ENCODE measurements at places on chromosomes 4 and X.

GRCh38 chr4:86522349-86522748 is 71.8 kb upstream of the PTPN13 start:
- no peak for DNase-seq

GRCh38 chr4:165208221-165208652 is 876 bp downstream of the KLHL2 start:
- DNase-seq: no peak

- no peak for DNase-seq
Measured at GRCh38 chr4:186244835-186245234, 17.5 kb downstream of the KLKB1 start.

DNA sequence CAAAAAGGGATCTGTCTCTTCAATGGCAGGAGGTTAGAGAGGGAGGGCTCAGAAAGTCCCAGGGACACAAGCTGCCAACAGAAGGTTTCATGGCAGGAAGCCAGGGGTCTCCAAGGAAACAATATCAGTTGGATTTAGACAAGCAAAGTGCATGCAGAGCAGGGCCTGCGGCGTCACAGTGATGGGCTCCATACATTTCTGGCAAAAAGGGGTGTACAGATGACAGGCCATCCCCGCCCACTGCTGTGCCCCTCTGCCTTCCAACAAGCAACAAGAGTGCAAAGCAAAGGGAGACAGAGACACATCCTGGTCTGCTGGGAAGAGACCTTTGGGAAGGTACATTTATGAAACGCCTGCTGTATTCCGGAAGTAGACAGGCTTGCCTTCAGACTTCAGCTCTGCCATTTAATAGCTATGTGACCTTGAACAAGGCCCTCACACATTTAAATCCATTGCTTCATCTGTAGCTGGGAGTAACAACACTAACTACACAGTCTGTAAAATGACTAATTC is 121.2 kb downstream of the AFAP1 start:
- DNase-seq: no peak

All from activated CD4-positive, alpha-beta T cell treated with anti-CD3 and anti-CD28 coated beads, Interleukin-2, amount 50 U/mL, for 1 hour (primary cell).